Omental fat pad (tissue), 4 donors: ENCODE measurements at places on chromosomes 3 and 15.

- no peak for DNase-seq
These were observed 44.7 kb upstream of the C2CD4B start for GRCh38 chr15:62209821-62210220.

GRCh38 chr15:61057376-61057775 is 171.7 kb downstream of the RORA start:
- DNase-seq = no peak

DNA sequence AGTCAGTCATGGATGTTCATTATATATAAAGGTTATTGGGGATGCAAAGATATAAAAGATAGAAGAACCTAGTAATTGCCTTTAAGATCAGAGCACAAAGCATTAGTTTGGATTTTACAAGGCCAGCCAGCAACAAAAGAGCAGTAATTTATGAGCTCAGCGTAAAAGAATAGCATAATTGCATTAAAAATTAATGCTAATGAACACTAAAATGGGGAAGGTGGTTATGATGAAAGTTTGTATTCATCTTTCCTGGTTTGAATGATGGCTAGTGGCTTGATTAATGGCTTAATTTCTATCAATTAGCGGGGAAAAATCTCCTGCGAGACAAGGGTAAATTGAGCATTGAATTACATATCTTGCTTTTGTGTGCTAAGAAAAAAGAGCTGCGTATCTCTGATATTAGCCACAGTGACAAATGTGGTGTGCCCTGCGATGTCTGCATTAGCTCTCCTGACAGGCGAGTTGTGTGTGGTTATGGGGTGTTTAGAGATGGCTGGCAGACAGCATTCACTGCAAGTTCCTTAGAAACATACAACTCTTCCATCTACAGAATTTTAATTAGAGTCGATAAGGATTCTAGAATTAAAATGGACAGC is 42.8 kb upstream of the MLF1 start:
- DNase-seq = no peak

DNA sequence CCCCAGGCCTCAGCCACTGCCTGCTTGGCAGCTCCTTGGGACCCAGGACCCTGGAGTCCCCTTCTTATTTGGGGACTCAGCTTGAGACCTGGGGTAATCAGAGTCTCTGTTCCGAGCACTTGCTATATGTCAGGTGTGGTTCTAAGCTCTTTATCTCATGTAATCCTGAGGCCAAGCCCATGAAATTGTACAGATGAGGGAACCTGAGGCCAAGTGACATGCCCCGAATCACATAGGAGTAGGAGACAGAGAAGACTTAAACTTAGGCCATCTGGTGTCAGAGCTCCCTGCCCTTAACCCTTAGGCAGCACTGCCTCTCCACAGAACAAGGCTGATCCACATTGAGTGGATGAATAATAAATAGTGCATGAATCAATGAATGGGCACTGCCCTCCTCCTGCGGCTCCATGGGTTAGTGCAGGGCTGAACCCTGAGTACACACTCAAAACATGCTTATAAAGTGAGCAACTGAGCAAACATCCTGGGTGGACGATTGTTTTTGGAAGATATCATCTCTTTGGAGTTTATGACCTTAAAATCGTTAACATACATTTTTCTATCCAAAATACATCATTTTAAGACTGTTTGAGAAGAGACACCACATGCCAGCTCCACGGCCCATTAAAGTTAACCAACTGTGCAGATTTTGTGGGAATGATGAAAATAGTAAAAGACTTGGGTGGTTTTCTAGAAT is 33.2 kb upstream of the IQSEC1 start:
- DNase-seq = no peak

DNA sequence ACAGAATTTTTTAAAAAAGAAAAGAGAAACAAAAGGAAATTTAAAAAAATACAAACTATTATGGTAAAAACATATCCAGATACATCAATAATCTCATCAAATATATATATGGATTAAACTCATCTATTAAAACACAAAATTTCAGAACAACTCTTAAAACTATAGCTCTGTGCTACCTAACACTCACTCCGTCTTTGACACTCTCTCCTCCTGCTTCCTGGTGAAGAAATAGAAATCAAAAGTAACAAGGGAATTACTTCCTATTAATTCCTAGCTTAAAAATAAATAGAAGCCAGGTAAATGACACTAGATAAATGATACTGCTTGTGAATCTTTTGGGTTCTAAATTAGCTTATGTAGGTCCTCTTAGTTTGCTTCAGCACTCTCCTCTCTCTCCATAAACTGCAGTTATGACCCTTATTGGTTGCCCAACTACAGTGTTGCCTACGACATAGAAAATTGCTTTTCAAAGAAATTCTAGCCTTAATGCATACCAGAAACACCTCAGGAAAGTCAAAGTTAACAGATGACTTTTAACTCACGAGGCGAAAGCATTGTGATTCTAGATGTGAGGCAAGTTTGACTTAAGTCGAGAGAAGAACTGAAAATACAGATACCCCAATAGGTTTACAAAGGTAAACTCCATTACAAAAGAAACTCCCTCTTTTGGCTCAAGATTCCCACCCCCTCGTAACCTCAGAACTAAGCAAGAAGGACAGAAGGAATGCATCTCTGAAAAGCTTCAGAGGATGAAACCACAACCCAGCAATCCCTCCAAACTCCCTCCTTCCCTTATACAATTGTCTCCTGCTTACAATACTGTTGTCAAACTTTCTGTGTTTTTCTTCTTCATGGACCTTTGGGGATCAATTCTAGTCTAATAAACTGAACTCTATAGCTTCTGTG is 394.7 kb downstream of the FGF12 start:
- no peak for DNase-seq

GRCh38 chr15:80487839-80488390 is 83.7 kb downstream of the ARNT2 start:
- no peak for DNase-seq

GRCh38 chr3:72448375-72448823 is 399.8 kb downstream of the SHQ1 start:
- DNase-seq = no peak

- no peak for DNase-seq
These were observed 45.0 kb downstream of the ESYT3 start for GRCh38 chr3:138479438-138479863.

DNA sequence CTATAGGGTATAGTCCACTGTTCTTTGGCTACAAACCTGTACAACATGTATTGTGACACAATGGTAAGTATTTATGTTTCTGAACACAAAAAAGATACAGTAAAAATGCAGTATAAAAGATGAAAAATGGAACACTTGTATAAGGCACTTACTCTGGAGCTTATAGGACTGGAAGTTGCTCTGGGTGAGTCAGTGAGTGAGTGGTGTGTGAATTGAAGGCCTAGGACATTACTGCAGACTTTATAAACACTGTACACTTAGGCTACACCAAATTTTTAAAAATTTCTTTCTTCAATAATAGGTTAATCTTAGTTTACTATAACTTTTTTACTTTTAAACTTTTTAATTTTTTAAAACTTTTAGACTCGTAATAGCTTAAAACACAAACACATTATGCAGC is 10.5 kb upstream of the PDZRN3 start:
- no peak for DNase-seq
